Left ventricle myocardium inferior (tissue), 1 donor: ENCODE measurements at places on chromosomes 16 and 17.
A peak's percentile ranks its signal among the peaks of the same experiment; 100 is the strongest.

DNA sequence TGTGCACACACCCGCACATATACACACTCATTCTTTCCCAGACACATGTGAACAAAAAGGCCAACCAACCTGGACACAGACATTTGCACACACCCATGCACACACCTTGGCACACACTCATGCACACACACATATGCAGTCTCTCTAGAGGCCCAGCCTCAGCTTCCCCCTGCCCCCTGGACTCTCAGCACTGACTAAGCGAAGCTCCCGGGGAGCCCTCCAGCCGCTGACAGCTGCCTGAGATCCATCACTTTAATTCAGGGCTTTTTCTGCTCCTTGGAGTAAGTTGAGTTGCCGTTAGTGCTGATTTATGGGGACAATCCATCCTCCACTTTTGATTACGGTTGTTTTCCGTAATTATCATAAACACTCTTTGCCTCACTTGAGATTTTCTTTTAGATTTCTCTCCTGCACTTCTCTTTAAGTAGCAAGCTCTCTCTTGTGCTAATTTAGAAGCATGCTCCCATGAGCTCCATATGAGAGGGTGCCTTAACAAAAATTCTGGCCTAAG is 158.6 kb upstream of the CDC42EP4 start:
- no peak for DNase-seq

- DNase-seq = no peak
Observed at GRCh38 chr17:45036691-45037090, 14.7 kb downstream of the DCAKD start.

- no peak for DNase-seq
Observed at GRCh38 chr17:31554930-31555329, 163.5 kb downstream of the RAB11FIP4 start.

- DNase-seq = no peak
Observed at GRCh38 chr17:56694825-56695224, 101.3 kb downstream of the NOG start.

GRCh38 chr16:89197633-89198416 is 2.5 kb downstream of the SLC22A31 start:
- no peak for DNase-seq

- DNase-seq = no peak
Observed at GRCh38 chr17:70100983-70101382, 26.0 kb downstream of the KCNJ16 start.

GRCh38 chr16:3189869-3190268 is 1.9 kb downstream of the OR1F1 start:
- no peak for DNase-seq

GRCh38 chr16:83031524-83031923 is 404.8 kb downstream of the CDH13 start:
- DNase-seq = no peak

DNA sequence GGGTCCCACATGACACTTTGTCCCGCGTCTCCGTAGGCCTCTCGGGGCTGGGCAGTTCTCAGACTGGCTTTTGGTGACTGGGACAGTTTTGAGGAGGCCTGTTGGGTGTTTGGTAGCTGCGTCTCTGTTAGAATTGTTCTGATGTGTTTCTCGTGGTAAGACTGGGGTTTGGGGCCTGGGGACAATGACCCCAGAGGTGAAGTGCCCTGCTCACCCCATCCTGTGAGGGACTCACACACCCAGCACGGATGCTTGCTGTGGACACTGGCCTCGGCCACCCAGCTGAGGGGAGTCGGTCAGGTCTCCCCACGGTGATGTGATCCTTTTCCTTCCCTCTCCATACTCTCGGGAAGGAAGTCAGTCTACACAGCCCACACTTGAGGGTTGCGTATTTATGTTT is 50.3 kb downstream of the METRNL start:
- no peak for DNase-seq

- DNase-seq = no peak
Observed at GRCh38 chr16:252366-253337, 18.0 kb downstream of the FAM234A start.

- no peak for DNase-seq
Observed at GRCh38 chr17:71634376-71634775, 486.4 kb upstream of the SOX9 start.

DNA sequence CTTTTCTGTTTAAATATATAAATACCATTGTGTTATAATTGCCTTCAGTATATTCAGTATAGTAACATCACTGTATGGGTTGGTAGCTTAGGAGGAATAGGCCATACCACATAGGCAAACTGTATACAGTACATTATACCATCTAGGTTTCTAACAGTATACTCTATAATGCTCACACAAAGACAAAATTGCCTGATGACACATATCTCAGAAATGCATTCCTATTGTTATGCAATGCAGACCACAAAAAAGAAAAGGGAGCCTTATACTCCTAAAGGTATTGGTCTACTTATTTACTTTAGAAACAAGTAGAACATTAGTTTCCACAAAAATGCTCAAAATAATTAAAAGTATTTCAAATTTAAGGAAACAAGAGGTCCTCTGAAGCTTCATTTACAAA is 47.9 kb downstream of the SETD6 start:
- DNase-seq = no peak

DNA sequence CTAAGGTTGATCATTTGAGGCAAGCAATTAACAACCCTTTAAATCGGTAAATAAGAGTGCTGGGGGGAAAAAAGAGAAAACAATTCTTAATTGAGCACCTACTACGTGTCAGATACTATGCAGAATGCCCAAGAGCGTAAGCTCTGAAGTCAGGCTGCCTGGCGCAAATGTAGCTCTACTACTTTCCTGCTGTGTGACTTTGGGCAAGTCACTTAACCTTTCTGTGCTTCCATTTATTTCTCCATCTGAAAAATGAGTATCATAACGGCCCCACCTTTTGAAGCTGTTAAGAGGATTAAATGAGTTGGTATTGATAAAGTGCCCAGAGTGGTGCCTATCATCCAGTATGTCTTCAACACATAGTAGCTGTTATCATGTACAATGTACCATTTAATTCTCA is 102.0 kb downstream of the CACNG3 start:
- no peak for DNase-seq

DNA sequence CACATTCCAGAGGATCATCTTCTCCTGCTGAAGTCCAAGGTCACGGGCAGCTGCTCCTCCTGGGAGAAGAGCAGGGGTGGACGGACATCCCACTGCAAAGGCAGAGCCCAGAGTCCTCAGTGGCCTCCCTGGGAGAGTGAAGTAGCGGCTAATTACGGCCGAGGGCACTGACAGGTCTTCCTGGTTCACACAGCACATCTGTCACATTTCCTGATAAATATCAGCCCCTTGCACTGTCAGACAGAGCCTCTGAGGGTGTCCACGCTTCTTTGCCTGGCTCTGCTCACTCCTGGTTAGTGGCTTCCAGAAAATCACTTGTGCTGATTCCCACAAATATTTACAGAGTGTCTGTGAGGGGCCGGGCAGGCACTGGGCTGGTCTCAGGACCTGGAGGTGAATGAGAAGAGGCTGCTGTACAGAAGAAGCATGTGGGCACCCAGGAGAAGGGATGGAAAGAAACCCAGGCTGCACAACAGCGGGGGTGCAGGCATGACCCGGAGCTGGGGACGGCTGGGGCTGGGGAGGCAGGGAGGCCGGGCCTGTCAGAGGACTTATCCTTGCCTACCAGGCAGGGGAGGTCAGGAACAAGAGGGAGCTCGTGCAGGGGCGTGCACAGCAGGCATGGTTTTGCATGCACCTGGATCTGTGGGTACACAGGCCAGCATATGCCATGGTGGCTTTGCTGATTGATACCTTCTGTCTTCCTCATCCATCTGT is 258.2 kb upstream of the TNRC6C start:
- DNase-seq = no peak

DNA sequence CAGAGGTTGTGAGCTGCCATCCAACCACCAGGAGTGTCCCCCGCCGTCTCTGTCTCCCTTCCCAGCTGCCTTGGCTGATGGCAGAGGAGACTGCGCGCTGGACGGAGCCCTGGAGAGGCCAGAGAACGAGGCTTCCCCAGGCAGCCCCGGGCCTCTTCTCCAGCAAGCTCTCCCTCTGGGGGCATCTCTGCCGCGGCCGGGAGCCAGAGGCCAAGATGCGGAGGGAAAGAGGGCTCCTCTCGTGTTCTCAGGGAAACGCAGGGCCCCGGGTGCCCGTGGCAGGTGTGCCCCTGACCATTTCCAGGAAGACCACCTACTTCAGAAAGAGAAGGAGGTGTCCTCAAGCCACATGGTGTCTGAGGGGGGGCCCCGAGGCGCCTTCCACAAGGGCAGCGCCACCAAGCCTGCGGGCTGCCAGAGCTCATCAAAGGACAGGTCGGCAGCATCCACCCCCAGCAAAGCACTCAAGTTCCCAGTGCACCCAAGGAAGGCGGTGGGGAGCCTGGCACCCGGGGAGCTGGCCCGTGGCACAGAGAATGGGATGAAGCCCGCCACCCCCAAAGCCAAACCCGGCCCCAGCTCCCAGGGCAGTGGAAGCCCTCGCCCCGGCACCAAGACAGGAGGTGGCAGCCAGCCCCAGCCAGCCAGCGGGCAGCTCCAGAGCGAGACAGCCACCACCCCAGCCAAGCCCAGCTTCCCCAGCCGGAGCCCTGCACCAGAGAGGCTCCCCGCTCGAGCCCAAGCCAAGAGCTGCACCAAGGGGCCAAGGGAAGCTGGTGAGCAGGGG is 14.8 kb upstream of the ZFPM1 start:
- DNase-seq = no peak

GRCh38 chr17:59859444-59860025 is 33.2 kb downstream of the TUBD1 start:
- no peak for DNase-seq

GRCh38 chr16:50538411-50539052 is 9.7 kb upstream of the NKD1 start:
- DNase-seq = no peak

DNA sequence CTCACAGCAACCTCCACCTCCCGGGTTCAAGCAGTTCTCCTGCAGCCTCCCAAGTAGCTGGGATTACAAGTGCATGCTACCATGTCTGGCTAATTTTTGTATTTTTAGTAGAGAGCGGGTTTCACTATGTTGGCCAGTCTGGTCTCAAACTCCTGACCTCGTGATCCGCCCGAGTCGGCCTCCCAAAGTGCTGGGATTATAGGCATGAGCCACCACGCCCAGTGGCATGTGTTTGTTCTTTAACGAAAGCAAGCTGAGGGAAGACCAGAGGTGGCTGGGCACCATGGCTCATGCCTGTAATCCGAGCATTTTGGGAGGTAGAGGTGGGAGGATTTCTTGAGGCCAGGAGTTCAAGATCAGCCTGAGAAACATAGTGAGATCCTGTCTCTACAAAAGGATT is 18.1 kb downstream of the TNFRSF13B start:
- DNase-seq = no peak

GRCh38 chr16:69711115-69711740 is 15.1 kb downstream of the NQO1 start:
- DNase-seq = no peak

- DNase-seq = no peak
Observed at GRCh38 chr16:50677351-50677750, 3.8 kb downstream of the SNX20 start.

- DNase-seq = no peak
Observed at GRCh38 chr16:87342978-87343752, 26.0 kb upstream of the C16orf95 start.

- peak; percentile 49 for DNase-seq
Observed at GRCh38 chr16:2691491-2692248, 9.3 kb downstream of the KCTD5 start.

DNA sequence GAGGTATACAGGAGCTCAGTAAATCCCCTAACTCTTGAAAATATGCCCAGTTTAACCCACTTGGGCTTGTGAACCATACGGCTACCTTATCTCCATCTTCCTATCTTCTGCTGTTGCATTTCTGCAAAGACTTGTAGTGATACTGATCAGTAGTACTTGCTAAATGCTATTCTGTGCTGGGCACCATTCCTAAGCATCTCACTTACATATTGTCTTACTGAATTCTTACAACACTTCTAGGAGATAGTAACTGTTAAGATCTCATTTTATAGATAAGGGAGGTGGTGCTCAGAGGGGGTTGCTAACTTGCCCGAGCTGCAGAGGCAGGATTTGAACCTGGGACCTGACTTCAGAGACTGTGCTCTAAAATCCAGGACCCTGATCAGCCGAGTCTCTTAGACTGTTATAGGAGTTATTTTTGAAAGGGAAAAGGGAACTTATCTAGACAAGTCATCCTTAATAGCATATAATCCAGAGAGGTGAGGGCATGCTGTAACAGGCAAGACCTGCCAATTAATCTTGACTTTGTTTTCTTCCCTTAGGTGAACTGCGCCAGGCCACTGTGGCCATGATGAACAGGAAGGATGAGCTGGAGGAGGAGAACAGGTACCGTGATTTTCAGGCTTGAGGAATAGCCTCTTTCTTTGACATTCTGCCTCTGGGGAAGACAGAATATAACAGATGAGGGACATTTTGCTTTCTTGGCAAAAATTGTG is 149.7 kb downstream of the SNX29 start:
- no peak for DNase-seq

- no peak for DNase-seq
Observed at GRCh38 chr17:16513873-16514272, 21.9 kb upstream of the LRRC75A start.

DNA sequence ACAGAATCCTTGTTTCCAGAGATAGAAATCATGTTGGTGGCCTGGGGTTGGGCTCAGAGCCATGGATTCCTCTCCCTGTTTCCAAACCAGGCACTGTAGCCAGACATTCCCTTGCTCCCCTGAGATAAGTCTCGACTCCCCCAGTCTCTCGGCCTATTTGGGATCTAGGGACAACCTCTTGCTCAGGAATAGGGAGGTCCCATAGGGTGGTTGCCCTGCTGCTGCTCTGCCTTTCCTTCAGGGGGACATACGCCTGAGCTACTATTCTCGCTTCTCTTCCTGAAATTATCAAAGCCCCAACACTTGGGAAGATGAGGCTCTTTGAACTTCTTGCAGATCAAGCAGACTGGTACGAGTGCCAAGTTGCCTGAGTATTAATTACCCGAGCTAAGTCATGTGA is 58.0 kb downstream of the TBX4 start:
- DNase-seq = no peak

- DNase-seq = peak; percentile 56
Observed at GRCh38 chr17:79294459-79295071, 219.9 kb downstream of the ENGASE start.

DNA sequence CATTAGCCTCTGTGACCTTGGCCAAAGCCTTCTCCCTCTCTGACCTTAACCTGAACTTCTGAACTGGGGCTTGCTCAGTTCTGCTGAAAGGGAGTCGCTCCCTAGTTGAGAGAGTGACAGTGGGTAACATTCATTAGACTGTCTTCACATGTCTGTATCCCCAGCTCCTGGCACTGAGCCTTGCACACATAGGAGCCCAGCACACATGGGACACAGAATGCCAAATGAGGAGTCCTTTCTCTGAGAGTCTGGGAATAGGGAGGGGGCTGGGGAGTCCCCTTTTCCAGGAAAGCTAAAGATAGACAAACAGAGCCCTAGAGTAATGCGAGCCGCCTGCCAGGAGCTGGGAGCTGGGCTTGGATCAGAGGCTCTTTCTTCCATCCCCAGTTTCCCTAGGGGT is 2.5 kb downstream of the TAC4 start:
- peak; percentile 67 for DNase-seq
